Hepatocyte (in vitro differentiated cells): ENCODE measurements at places on chromosomes 12 and 14. TPM values are rescaled to one million over a fixed set of nuclear protein-coding genes. Genes with fewer than 3 reads are reported as not detected.

TSPAN9 gene
- 35.3 and 38.6 TPM in 2 replicates for total RNA-seq

DNA sequence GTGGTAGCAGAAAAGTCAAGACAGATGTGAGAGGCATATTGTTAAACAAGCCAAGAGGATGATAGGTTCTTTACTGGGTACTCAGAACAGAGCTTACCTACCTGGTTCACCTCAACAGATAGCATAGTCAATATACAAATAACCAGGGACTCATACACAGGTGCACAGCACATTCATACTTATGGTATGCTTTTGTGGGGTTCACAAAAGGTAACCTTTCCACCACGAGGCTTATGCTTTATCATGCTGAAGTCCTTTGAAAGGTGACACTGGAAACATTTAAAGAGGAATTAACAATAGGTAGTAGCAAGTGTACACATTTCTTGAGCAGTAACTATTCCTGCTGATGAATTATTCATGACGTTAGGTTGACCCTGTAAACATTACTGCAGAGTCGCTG, 42.2 kb upstream of the MBIP start:
- DNase-seq: no peak
- no peaks in the 10 kb centered on the region for H3K36me3 ChIP-seq
- no peak overlapping the region for H3K4me3 ChIP-seq
- no peaks in the 10 kb centered on the region for H3K4me1 ChIP-seq

DNA sequence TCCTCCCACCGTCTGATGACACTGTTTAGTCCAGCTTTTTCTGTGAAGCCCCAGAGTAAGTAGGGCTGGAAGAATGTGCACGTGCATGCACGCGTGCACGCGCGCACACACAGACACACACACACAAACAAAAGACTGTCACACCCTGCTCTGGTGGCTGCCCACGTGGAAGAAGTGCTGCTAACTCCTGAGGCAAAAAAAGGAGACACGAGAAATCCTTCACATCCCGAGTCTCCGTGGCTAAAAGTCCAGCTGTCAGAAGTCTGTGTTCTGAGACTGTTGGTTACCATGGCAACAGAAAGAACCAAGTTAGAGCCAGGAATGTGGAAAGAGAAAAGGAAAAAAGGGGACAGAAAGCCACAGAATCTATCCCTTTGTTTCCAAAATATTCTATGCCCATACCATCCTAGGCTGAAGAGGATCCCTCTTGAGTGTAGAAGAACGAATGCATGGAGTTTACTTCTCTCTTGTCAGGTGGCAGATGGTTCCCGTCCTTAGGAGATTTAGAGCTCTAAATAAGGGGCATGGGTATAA, 1.6 kb upstream of the C12orf71 start:
- no peak overlapping the region for H3K4me3 ChIP-seq
- no peaks in the 10 kb centered on the region for H3K4me1 ChIP-seq
- H3K27me3 ChIP-seq: no peaks in the 10 kb centered on the region

DNA sequence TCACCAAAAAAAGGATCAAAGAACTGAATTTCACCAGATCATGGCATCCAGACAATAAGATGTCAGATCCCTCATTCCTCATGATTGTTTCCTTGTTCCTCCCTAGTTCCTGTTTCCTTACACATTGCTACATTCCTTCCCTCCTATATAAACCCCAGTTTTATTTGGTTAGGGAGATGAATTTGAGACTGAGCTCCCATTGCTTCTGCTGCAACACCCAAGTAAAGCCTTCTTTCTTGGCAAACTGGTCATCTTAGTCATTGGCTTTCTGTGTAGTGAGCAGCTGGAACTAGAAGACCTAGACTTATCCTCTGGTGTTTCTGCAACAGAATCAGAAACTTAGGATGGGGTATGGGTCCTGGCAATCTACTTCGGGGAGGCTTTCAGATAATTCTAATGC, 217.9 kb downstream of the NOVA1 start:
- H3K27me3 ChIP-seq: no peaks in the 10 kb centered on the region
- H3K27ac ChIP-seq: peak overlapping the region; percentile 64
- H3K36me3 ChIP-seq: no peaks in the 10 kb centered on the region
- DNase-seq: no peak
- H3K4me1 ChIP-seq: peaks cover 14% of the 10 kb centered on the region

GRCh38 chr12:125018356-125018755, 24.9 kb downstream of the BRI3BP start:
- no peak overlapping the region for H3K27ac ChIP-seq
- no peak for DNase-seq
- no peaks in the 10 kb centered on the region for H3K27me3 ChIP-seq
- H3K36me3 ChIP-seq: no peaks in the 10 kb centered on the region
- H3K4me3 ChIP-seq: no peak overlapping the region
- no peaks in the 10 kb centered on the region for H3K4me1 ChIP-seq

DNA sequence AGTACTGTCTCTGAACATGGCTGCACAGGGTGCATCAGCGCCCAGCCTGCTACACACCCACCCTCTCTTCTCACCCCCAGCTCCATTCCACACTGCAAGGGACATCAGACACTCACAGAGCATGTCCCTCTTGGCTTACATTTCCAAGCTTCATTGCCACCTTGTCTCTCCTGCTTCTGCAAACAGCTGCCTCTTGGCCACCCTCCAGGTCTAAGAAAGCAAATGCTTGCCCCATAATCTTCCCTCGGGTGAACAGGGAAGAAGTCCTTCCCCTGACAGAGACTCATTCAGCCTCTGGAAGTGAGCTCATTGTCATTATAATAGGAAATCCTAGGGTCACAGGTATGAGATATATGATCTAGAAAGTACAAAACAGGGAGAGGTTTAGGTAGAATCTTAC, 505.2 kb downstream of the RMST start:
- no peak overlapping the region for H3K4me3 ChIP-seq
- H3K36me3 ChIP-seq: no peaks in the 10 kb centered on the region
- no peaks in the 10 kb centered on the region for H3K27me3 ChIP-seq

- no peaks in the 10 kb centered on the region for H3K4me1 ChIP-seq
- no peaks in the 10 kb centered on the region for H3K36me3 ChIP-seq
- H3K27ac ChIP-seq: no peak overlapping the region
- H3K27me3 ChIP-seq: no peaks in the 10 kb centered on the region
Observed at GRCh38 chr12:113914806-113915205, 51.3 kb downstream of the RBM19 start.

DNA sequence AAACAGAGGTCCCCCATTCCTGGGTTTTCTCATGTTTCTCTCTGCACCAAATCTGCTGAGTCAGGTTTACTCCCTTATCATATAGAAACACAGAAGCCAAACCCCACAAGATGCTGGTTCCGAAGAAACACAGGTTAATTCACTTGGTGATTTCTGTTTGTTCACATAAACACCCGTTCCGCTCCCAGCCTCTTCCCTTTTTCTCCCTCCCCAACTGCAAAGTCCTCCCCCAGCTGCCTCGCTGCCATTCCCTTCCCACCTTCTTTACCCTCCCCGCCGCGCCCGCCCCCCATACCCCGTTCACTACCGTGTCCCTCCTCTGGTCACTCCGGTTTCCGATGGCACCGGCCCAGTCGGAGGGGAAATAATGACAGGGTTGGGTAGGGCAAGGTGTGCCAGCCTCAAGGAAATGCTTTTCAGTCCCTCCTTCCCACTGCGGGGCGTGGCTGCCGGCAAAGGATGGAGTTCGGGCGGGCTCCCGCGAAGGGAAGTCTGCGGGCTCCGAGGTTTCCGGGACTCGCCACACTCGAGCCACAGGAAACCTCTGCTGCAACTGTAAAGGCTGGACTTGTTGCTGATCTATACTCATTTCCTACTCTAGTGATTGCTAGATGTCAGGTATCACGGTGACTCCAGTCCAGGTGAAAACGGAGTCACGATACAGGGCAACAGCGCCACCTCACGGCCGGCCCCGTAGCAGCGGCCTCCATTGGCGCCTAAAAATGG, at the start of gene STYK1:
STYK1 (minus strand) TSS at position 394 of the 726 bp plus-strand sequence. CDS start 39,434 bp downstream, outside the sequence.
- H3K4me1 ChIP-seq: no peaks in the 10 kb centered on the region
- DNase-seq: peak; percentile 77
- H3K27me3 ChIP-seq: peaks cover 4% of the 10 kb centered on the region

SLC16A7 gene
- total RNA-seq: 17.9 and 29.5 TPM in 2 replicates

GRCh38 chr12:12812618-12813119, 477 bp upstream of the DDX47 start:
- DNase-seq: no peak
- no peaks in the 10 kb centered on the region for H3K36me3 ChIP-seq
- H3K27me3 ChIP-seq: no peaks in the 10 kb centered on the region
- H3K27ac ChIP-seq: no peak overlapping the region
- peaks cover 14% of the 10 kb centered on the region for H3K4me1 ChIP-seq
- H3K4me3 ChIP-seq: no peak overlapping the region

GRCh38 chr12:100445081-100445481, 28.6 kb upstream of the NR1H4 start:
- no peak overlapping the region for H3K27ac ChIP-seq
- no peak overlapping the region for H3K4me3 ChIP-seq
- H3K36me3 ChIP-seq: no peaks in the 10 kb centered on the region
- H3K4me1 ChIP-seq: peaks cover 5% of the 10 kb centered on the region
- DNase-seq: peak; percentile 25
- H3K27me3 ChIP-seq: no peaks in the 10 kb centered on the region
